Hindlimb muscle (tissue), 1 donor: ENCODE measurements at places on chromosomes 13 and 19.

DNA sequence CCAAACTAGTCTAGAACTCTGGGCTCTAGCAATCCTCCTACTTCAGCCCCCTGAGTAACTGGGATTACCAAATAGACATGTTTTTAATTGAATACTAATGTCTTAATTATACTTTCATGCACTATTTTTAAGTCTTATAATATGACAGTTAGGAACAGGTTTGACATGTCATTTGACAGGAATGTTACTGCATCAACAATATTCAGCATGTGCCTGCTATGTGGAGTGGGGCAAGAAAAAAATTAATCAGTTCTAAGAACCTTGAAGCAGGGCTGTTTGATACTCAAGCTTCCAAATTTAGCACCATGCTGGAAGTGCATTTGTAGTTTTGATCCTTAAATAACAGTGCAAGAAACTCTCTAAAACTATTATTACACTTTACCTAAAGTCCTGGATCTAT lies 265.3 kb downstream of the MZT1 start:
- no peak for DNase-seq

GRCh38 chr13:113946409-113947181 lies 27.3 kb downstream of the C13orf46 start:
- no peak for DNase-seq

DNA sequence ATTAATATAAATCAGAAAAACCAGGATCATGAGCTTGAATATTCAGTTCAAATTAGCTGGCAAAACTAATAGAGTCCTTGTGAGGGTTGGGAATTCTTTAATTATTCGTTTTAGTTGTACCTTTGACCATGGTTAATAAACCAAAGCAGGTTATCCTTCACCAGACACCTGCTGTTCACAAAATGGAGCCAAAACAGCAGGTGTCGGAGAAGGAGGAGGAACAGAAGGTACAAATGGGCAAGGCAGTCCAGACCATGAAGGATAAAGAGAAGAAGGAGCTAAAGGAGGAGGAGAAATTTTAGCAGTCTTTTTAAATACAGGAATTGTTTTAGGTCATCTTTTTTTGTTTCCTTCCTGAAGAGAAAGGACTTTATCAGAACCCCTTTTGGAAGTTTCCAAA lies 106.1 kb downstream of the NHLRC3 start:
- no peak for DNase-seq

DNA sequence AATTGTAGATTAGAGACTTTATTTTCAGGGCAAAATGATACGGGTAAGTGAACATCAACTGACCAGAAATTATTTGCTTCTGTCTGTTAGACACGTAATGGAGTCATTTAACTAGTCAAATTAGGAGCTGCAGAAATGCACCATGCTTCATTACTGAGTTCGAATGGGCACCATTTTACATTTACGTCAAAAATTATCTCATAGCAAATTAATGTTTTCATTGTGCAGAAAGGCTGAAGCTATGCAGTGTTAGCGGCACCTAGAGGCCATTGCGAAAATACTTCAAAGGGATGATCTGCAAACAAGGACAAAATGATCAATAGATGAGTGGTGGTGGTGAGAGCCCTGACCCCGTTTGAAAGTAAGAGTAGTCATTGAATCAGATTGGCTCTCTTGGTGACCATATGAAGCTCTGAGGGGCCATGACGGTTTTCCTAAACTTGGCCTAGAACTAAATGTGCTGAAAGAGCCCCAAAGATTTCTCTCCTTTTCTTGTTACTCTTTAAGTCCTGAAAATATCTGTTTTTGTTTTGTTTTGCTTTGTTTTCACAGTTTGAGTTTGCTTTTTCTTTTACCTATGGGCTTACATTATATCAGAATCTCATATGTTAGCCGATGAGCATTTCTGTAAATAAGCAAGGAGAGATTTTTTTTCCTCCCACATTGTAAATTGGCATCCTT lies 277.9 kb downstream of the ZNF536 start:
- DNase-seq: peak; percentile 63

DNA sequence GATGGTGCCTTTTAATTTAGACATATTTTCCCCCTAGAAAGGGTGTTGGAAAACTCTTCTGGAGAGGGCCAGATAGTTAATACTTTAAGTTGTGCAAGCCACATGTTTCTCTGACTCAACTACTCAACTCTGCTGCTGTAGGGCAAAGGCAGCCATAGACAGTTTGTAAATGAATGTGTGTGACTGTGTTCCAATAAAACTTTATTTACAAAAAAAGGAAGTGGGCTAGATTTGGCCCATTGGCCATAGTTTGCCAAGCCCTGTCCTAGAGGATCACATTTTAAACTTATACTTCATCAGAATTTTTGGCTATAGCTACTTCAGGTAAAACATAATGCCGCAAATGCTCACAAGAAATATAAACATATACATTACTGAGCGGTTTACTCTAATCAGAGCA lies 306.3 kb upstream of the MAB21L1 start:
- DNase-seq: no peak

DNA sequence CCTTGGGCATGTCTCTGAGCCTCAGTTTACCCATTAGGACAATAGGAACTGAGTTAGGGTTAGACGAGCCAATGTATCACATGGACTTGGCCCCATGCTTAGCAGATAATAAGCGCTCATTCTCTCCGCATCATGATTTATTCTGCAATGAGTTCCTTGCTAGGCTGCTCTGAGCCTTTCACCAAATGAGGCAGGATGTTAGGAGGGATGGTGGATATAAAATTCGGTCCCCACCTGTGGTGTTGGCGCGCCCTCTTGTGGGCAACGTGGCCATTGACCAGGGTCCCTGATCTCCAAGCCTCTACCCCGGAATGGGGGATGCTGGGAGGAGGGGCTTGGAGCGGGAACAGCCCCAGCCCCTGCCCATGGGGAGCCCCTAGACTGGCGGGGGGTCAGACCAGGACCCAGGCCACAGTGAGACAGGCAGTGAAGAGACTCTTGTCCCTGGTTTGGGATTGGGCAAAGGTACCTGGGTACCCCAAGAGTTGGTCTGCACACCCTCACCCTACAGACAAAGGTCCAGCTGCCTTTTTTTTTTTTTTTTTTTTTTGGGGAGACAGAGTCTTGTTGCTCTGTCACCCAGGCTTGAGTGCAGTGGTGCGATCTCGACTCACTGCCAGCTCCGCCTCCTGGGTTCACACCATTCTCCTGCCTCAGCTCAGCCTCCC lies 43.9 kb downstream of the CERS4 start:
- DNase-seq: peak; percentile 85

DNA sequence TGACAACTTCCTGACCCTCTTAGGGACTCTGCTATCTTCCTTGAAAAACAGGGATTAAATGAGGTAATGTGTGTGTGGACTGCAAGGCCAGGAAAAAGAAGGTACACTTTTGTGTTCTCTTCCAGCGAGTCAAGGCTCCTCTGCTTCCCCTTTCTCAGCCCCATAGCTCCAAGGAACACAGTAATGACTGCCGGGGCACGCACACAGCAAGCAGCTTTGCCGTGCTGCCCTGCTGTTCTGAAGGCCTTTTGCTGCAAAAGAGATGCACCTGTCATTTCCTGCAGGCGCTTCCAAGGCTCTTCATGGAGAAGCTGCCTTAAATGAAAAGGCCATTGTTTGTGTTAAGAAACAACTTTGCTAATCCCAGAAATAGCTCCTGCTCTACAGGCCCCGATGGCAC lies 84.6 kb downstream of the CYSLTR2 start:
- no peak for DNase-seq

DNA sequence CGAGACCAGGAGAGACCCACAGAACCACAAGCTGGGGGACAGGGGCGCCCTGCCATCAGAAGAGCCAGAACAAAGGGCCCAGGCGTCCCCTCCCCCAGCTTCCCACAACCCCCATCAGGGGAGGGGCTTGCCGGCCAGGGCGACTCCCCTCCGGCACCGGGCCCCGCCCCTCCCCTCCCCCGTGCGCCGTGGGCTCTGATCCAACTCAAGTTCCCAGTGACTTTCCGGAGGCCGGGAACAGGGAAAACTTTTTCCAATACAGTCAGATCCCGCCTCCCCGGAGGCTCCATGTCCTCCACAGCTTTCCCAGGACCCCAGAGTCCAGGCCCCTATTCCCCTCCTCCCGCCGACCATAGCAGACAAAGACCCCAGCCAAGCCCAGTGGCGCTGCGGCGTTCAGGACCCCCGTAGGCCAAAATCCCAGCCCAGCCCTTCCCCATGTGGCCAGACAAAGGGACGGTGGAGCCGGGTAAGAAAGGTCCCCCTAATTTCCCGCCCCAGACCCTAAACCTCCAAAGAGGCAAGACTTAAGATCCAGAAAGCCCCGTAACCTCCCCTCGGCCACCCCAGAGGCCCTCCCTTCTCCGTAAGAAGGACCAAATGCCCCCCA lies 673 bp downstream of the TEAD2 start:
- peak; percentile 94 for DNase-seq

DNA sequence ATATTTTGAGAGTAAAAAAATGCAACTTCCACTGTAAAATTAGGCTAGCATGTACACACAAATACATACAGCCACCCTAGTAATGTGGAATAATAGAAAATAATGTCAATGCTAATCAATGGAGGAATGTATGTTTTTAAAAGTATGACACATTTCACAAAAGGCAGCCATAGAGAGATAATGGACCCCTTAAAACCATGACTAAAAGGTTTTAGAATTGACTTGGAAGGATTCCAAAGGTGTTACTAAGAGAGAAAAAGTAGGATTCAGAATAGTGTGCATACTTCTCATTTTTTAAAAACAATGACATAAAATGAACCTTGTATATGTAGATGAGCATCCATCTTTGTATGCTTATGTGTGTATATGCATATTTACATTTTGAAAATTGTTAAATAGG lies 597.9 kb upstream of the PCDH9 start:
- no peak for DNase-seq

- DNase-seq: no peak
Measured at GRCh38 chr19:56085571-56086275, 35.4 kb downstream of the ZNF787 start.

- no peak for DNase-seq
Measured at GRCh38 chr13:45821811-45822210, 29.7 kb downstream of the SIAH3 start.

GRCh38 chr13:24162604-24163003 lies 2.1 kb downstream of the SPATA13 start:
- no peak for DNase-seq

DNA sequence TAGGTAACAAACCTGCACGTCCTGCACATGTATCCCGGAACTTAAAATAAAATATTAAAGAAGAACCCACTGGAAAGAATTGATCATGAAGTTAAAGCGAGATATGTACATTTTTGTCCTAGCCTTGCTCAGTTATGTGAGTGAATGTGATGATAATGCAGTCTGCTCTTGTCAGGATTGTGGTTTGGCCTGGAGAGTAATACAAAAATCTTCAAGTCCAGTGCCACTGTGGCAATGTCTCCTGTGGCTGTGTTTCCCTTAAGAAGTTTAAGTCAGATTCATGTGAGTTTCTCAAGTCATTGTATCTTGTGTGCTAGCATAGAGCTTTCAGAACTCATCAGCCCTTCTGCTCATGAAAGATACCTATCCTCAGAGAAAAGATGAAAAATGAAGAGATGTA lies 18.0 kb upstream of the ITGBL1 start:
- no peak for DNase-seq
